ENCODE measurements at places on chromosomes 11 and 22.

- DNase-seq, result no peak
Observed at GRCh38 chr22:30041475-30041874, 38.8 kb upstream of the HORMAD2 start.

DNA sequence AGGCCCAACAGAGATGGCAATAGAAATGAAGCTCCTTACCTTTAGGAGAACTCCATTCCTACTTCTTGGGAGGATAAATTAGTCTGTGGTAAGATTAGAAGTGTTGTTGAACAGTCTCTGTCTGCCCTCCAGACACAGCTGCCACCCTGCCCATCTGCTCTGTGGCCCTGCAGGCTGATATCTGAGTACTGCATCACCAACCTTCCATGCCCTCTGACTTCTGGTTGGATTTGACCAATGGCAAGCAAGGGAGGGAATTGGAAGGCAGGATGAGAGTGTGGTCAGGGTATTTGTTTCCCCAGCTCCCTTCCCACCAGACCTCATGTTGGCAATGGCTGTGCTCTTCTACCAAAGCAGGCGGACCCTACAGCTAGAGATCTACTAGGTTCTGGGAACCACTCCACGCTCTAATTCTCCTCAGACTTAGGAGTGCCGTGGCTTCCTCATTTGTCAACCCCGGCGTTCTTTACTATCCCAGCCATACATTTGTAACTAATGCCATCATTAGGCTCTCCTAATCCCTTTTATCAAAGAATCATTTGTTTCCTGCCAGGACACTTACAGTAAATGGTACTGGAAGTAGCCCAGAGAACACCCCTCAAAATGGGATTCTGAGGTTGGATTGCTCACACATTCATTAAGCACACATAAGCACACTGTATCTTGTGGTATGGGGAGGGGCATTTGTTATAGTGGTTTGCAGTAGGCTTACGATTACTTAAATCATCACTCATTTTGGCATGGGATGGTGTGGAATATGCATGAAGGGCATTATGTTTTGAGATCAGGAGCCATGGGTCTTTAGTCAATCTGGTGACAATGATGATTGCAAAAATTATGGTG lies 35.4 kb upstream of the CD44 start:
- DNase-seq, result no peak

- DNase-seq, result no peak
Observed at GRCh38 chr11:21262992-21263391, 593.6 kb downstream of the NELL1 start.

- DNase-seq, result peak; percentile 73
Observed at GRCh38 chr11:14015711-14016110, 53.2 kb downstream of the SPON1 start.

DNA sequence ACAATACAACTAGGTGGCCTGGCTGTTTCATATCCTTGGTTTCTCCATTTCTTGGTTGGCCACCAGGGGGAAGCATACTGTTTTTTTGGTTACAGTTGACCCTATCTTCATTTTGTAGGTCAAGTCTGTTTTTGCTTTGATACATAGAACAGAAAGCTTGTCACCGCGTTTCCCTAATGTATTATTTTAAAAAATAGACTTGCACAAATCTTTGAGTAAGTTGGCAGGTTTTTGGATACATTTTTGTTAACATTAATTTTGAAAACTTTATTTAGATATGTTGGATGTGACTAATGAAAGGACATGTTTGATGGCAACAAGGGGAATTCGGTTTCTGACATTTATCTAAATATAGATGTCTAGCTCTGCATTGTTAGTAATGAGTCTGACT lies 3.0 kb downstream of the NCR3LG1 start:
- peak; percentile 81 for DNase-seq

GRCh38 chr11:112013497-112014164 lies 11.6 kb upstream of the DLAT start:
- DNase-seq, result peak; percentile 41

GRCh38 chr11:72091292-72091691 lies 10.6 kb downstream of the LRRC51 start:
- DNase-seq, result peak; percentile 85

GRCh38 chr22:46233231-46233630 lies 16.9 kb downstream of the CDPF1 start:
- DNase-seq, result no peak

DNA sequence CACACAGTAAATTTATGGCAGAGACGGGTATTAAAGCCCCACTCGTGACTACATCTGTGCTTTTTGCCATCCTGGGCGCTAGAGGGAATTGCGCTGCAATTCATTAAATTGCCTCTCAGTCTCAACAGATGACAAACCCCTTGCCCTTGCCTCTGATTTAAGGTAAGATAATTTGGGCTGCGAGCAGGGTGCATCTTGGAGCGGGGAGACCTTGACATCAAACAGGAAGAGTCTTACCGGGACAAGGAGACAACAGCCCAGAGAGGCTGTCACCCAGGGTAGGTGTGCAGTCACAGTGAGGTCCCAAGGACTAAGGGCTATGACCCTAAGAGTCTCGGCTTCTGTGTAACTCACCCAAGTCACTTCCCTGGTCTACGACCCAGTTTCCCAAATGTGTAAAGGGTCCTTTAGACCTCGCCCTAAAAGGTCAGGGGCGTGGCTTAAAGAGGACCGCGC lies 449 bp upstream of the TOM1 start:
- DNase-seq, result no peak

DNA sequence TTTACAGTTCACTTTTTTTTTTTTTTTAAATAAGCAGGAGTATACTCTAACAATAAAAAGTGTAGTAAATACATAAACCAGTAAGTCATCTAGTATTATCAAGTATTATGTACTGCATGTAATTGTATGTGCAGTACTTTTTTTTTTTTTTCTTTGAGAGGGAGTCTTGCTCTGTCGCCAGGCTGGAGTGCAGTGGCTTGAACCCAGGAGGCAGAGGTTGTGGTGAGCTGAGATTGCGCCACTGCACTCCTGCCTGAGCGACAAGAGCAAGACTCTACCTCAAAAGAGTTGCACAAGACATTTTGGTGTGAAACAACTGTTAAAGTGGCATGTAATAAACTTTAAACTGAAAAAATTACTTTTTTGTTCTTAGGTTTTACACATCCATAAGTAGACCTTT lies 16.7 kb downstream of the BCL2L13 start:
- no peak for DNase-seq

- DNase-seq, result no peak
Observed at GRCh38 chr22:39242595-39243438, 2.0 kb downstream of the PDGFB start.

DNA sequence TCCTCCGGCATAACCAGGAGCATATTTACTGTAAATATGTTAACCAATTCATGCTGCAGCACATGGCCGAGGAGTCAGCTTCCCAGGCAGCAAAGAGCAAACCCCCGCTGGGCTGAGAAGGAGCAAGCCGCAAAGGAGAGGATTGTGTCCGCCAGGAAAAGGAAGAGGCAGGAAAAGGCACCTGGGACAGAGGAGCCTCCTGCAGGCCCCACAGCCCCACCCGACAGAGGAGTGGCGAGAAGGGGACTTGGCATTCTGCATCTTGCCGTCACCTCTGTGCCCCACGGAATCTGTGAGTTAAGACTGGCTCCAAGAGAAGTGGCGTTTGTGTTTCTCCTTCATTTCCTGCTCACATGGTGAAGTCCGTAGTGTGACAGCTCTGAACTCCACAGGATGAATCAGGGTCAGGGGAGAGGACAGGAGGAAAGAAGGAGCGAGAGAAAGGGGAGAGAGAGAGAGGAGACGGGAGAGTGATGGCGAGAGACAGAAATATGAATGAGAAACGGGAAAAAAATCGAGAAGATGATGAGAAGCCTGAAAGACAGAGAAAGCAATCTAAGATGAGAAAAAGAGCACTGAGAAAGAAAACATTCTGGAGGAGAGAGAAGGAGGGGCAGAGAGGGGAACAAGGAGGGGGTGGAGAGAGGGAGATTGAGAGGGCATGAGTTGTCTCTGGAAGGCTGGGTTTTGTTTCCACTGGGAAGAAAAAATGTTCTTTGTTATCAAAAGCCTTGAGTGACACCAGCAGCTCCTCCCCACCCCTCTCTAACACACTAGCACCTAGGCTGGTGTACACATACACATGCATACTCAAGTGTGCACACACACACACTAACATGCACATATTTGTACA lies 489.6 kb downstream of the MN1 start:
- peak; percentile 24 for DNase-seq

DNA sequence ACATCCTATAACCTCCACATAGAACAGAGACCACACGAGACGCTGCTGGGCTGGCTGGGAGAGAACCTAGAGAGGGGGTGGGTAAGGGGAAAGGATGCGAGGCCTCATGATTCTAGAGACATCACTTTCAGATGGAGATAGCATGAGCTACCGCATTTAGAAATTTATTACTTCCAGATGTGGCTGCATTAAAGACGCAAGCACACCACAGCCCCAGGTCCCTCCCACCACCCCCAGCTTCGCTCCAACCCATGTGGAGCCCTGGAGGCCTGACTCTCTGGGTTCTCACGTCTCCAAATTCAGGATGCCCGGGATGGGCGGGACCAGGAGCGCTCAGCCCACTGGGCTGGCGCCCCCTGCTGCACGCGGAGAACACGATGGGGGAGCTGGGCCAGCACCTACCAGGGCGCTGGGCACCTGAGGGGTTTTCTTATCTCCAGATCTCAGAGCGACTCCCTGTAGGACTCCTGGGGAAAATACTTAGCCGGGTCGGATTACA lies 13.6 kb downstream of the MRPL21 start:
- peak; percentile 39 for DNase-seq

DNA sequence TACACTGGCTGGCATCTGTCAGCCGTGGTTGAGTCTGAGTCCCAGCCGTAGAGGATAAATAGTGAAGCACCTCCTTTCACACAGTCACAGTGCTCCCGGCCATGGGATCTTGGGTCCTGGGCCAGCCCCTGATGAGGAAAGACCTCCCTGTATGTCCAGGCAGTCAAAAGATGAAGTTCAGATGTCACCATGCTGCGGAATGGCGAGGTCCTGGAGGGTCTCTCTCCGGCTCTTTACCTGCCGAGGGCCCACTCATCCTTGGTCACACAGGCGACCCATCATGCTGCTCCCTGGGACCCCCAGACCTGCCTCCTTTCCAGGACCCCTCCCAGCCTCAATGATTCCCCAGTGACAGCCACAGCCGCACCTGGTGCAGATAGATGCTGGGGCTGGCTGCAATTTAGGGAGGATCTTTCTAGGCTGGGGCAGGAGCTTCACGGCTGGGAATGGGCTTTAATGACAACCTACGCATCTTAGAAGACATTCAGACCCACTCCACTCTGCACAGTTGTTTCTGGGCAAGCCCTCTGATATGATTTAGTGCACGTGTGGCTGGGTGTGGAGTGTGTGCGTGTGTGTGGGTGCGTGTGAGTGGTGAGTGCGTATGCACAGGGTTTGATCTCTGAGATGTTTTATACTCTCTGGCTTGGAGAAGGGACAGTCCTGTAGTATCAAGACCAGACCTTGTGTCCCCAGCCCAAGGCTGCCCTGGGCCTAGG lies 79.7 kb downstream of the FBLN1 start:
- DNase-seq, result no peak

DNA sequence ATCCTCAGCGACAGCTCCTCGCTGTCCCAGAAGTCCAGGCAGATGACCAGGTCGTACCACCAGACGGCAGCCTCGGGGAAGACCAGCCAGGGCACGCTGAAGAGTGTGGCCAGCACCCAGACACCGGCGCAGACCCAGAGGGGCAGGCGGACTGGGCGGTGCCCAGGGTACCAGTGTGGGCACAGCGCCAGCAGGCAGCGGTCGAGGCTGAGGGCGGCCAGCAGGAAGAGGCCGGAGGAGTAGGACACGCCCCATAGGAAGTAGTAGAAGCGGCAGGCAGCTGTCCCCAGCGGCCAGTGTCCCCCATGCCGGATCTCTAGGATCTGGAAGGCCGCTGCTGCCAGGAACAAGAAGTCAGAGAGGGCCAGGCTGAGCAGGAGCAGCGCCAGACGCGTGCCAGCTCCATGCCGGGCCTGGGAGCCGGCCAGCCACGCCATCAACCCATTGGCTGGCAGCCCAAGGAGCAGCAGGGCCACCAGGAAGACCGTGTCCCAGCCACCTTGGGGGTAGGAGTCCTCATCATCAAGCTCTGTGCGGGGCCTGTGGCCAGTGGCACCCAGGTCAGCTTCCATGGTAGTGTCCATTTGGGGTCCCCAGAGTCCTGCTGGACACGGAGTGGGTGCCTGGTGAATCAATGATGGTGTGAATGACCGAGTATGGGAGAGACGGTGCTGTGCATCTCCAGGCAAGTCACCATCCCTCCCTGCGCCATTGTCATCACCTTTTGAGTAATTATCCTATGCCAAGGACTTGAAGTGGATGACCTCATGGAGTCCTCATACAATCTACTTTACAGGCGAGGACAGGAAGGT lies at the start of gene GPR152:
TSS of gene GPR152 (minus strand) at position 589 of the 812 bp plus-strand sequence. CDS start at position 584, 5 bp downstream.
- DNase-seq, result no peak

DNA sequence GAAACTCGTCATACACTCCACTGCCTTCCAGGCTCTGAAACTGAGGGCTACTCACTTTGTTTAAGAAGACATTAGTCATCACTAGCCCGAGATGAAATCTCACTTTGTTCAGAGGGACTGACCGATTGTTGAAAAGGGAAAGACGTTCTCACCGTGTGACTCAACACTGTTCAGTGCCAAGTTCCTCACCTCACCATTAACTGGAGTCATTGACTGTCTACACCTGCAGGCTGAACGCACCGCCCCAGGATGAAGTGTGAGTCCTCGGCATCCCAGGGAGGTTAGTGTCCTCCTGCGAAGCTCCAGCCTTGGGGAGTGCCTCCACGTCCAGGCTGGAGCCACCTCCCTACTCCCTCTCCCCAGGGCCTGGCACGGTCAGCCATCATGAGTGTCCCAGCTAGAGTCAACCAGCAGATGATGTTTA lies 30.4 kb downstream of the FADD start:
- DNase-seq, result no peak

- DNase-seq, result peak; percentile 60
Observed at GRCh38 chr11:119318240-119319135, 1.6 kb upstream of the MCAM start.

GRCh38 chr22:50371101-50371648 lies 28.0 kb downstream of the PPP6R2 start:
- no peak for DNase-seq

GRCh38 chr11:75292943-75293342 lies 52.4 kb downstream of the TPBGL start:
- no peak for DNase-seq

DNA sequence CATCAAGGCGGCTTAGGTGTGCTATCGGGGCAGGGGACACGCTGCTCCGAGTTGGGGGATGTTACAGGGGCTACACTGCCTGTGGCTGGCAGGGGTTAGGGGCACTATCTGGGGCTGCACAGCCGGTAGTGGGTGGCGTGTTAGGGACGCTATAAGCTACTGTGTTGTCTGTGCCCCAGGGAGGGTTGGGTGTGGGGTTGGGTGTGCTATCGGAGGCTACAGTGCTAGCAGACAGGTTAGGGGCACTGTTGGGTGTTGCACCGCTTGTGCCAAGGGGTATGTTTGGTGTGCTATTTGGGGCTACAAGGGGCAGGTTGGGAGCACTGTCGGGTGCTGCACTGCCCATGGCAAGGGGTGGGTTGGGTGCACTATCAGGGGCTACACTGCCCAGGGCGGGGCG lies 120.2 kb upstream of the VPREB1 start:
- no peak for DNase-seq

- no peak for DNase-seq
Observed at GRCh38 chr22:40249286-40249685, 71.6 kb downstream of the TNRC6B start.

Data from small intestine (tissue), 16 donors.